ENCODE measurements at places on chromosomes 1 and 21. TPM values are rescaled to one million over a fixed set of nuclear protein-coding genes. Genes with fewer than 3 reads are reported as not detected.

Gene CFHR4
- not detected for total RNA-seq

Gene FCRL1
- total RNA-seq: not detected

Gene ALPL
- 114 TPM for total RNA-seq

Gene PCSK9
- total RNA-seq: 4.5 TPM

Gene KRTAP7-1
- total RNA-seq: not detected

Gene LINGO4
- total RNA-seq: not detected

Gene TMCO4
- 0.40 TPM for total RNA-seq

Gene EXTL1
- total RNA-seq: 2.1 TPM

Gene SLC19A1
- total RNA-seq: 7.7 TPM

Gene GIPC2
- total RNA-seq: not detected

Gene HIVEP3
- 1.1 TPM for total RNA-seq

Gene AHCTF1
- total RNA-seq: 41.6 TPM

Gene MTMR11
- total RNA-seq: 11.3 TPM

Gene ZMYND12
- total RNA-seq: 2.1 TPM

All from neural progenitor cell (in vitro differentiated cells).